ENCODE measurements at places on chromosomes 5 and 9.

DNA sequence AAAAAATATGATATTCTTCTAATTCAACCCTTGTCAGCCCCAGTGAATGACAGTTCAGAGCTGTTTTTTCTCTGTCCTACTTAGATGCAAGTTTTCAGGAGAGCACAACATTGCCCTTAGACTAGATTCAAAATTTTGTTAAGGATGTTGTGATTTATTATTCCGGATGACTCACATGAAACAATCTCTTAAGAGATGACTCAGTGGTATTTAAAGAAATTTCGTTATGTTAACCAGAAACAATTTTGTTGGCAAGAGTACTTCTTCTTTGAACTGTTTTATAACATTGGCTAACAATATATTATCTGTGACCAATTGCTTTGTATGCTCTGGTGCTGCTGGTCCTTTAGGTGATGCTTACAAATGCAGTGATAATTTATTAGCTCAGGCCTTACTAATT, 132.0 kb downstream of the IZUMO3 start:
- DNase-seq = peak; percentile 38

DNA sequence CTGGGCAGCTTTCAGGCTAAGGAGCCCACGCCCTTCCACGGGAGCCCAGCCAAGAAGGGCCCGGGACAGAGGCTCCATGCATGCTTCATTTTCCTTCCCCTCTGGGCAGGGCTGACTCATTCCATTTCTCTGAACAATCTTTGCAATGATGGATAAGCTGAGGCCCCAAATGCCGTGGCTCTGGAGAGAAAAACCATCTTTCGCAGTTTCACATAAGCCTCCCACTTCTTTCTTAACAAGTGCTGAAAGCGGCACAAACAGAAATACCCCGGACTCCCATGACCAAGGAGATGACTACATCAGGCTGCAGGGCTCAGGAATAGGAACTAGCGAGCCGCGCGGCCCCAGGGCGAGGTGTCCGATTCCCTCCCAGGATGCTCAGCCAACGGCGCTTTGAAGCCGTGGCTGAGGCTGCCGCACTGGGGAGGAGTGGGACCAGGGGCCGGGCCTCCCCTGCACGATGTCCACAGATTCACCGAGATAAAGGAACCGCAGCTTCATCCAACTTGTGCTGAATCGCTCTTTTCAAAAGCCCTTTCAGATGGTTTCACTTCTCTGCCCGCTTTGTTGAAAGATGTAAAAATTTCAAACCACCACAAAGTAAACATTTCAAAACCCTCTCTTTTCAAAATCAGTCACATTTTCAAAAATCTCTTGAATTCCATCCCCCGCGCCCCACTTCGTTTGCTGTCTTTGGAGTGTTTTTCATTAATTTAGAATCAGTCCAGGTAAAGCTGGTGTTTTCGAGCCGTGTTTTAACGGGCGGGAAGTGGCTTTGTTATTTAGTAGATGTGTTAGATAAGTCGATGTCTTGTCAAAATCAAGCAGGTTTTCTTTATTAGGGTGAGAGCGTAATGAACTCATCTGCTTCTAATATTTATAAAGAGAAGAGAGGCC, 96.5 kb upstream of the LMX1B start:
- peak; percentile 89 for DNase-seq

- peak; percentile 58 for DNase-seq
Observed at GRCh38 chr5:169702693-169703481, 65.8 kb downstream of the DOCK2 start.

- DNase-seq = no peak
Observed at GRCh38 chr5:88140396-88140855, 128.2 kb downstream of the TMEM161B start.

- no peak for DNase-seq
Observed at GRCh38 chr5:72372923-72373322, 52.8 kb downstream of the PTCD2 start.

DNA sequence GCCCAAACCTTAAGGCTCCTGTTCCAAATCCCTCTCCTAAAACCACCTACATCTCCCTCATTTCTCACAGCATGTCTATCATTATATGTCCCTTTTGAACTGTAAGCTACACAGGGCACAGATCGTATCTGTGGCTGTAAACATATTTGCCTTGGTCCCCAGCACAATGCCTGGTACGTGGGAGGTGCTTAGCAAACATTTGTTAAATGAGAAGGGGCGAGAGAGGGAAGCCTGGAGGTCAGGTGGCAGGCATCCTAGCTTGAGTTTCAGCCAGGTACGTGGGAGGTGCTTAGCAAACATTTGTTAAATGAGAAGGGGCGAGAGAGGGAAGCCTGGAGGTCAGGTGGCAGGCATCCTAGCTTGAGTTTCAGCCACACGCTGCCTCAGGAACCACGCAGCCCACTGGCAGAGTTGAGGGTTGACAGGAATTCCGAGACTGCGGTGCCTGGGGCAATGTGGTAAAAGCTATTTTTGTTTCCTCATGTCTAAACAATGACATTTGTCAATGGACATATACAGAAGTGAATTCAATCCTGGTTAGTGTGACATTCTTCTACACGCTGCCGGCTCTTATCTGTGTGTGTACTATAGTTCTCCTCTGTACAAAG, 113.6 kb downstream of the EFNA5 start:
- DNase-seq = peak; percentile 88

GRCh38 chr5:39092581-39093351, 18.6 kb upstream of the RICTOR start:
- peak; percentile 38 for DNase-seq
